ENCODE measurements at places on chromosomes 4 and X.

- DNase-seq, result no peak
Measured at GRCh38 chr4:185931986-185932385, 120.0 kb upstream of the SORBS2 start.

DNA sequence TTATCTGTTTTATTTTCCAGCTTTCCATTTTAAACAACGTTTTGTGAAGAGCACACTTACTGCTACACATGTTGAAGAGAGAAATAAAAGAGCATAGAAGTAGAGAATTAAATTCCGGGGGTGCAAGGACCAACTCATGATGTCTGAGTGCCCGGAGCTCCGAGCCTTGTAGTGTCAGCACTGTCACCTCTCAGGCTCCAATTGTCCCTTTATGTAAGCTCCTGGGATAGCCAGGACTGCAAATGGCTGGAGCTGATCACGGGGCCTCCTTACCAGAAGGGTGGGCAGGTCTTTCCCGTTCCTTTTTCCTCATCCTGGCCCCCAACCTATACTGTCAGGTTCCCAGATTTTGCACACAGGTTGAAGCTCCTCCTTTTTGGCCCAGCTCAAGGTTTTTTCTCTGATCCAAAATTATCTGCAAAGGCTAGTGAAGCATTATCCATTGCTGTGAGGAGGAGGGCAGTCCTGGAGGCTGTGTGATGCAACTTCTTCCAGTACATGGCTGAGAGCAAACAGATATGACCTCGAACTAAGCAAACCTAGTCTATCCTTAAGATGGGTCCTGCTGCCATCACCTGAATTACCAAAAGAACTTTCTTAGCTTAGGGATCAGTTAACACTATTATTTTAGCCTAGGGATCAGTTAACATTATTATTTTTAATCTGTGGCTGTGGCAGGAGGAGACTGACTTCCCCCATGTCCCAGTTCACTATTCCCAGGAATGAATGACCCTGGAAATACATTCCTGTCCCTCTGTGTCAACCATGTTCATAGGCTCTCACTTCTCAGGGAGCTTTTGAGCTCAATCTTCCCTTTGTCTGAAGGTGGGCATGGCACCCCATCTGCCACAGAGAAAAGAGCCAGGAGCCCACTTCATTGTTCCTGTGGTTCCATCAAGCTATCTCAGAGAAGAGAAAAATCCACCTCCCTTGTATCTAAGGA, at the start of gene FGG:
FGG (minus strand) TSS at position 185 of the 943 bp plus-strand sequence; CDS start at position 138, 47 bp downstream.
- no peak for DNase-seq

- DNase-seq, result no peak
Measured at GRCh38 chr4:4655901-4656300, 114.1 kb upstream of the STX18 start.

- no peak for DNase-seq
Measured at GRCh38 chr4:138438608-138439007, 196.5 kb upstream of the SLC7A11 start.

DNA sequence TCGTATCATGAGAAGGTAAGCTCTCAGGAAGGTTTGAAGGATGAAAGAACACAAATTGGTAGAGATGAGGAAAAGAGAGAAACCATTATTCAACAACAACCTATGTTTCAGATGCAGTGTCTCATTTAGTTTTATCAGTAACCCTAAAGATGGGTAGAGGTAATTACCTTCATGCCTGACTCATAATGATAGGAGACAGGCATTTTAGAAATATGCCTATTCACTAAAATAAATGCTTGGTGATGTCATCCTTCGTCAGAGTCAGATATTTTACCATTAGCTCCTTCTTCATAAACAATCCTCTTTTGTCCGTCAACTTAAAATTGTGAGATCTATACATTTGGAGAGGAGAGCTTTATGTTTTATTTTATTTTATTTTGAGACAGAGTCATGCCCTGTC, 21.5 kb upstream of the RNF150 start:
- DNase-seq, result no peak

- no peak for DNase-seq
Measured at GRCh38 chrX:77938083-77938680, 27.7 kb downstream of the ATP7A start.

DNA sequence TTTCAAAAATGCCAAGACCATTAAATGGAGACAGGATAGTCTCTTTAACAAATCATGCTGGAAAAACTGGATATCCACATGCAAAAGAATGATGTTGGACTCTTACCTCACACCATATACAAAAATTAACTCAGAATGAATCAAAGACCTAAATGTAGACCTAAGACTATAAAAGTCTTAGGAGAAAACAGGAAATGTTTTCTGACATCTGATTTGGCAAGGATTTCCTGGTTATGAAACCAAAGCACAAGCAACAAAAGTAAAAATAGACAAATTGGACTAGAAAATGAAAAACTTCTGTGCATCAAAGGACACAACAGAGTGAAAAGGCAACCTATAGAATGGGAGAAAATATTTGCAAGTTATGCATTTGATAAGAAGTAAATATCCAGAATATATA, 37.6 kb downstream of the ARFIP1 start:
- DNase-seq, result no peak

DNA sequence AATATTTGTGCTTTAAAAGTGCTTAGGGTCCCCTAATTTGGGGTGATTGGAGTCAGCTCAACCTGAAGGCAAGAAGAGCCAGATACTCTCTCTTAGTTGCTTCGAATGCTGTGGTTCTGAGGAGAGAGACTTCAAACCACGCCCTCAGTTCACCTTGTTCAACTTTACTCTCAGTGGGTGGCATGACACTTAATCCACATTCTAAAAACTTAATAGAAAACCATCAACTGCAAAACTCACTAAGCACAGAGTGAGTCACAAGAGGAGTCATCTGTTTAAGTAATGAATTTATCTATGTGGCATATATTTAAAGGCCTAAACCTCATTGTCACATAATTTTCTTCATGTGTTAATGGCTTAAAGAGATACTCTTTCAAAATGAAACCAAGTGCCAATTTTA, 99.5 kb upstream of the SLC4A4 start:
- DNase-seq, result no peak

DNA sequence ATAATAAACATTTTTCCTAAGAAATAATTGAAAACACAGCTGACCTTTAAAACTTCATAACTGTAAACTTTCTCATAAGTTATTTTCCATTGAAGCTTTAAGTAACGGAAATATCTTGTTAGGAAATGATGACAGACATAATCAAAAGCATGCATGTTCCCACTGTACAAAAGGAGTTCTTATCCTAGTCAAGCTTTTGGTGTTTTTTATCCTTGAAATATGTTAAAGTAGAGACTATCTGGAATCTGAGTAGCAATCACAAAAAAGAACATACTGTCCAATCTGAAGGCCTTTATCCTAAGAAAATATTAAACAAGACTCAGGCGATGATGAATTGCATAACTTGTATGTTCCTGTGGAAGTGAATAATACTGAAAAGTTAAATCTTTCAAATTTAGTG, 14.4 kb downstream of the GEMIN8 start:
- no peak for DNase-seq

GRCh38 chr4:76525751-76526150, 90.7 kb downstream of the SHROOM3 start:
- no peak for DNase-seq

- no peak for DNase-seq
Measured at GRCh38 chr4:183014361-183015084, 84.5 kb upstream of the WWC2 start.

DNA sequence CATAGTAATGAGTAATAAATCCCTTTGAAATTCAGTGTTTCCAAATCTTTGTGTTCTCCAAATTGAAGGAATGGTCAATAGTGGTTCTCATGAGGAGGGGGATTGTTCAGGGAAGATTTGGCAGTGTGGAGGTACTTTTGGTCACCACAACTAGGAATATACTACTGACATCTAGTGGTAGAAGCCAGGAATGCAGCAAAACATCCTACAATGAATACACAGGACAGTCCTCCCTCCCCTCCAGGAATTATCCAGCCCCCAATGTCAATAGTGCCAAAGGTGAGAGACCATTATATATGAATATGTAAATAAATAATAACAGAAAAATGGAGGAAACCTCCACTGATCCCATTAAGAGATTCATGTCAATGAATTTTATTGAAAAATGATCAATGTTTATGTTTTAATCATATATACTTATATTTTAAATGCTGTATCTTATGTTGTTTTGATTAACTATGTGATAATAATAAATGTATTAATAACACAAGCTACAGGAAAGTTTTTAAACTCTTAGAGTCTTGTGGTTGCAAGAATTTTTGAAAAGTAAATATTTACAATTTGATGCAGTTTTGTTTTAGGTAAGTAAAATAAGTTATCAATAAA, 14.4 kb upstream of the FAM9A start:
- DNase-seq, result no peak

- DNase-seq, result no peak
Measured at GRCh38 chrX:12021698-12022097, 116.6 kb upstream of the FRMPD4 start.

GRCh38 chrX:153708415-153708814, 15.8 kb downstream of the BCAP31 start:
- no peak for DNase-seq

- no peak for DNase-seq
Measured at GRCh38 chr4:146059865-146060264, 115.7 kb upstream of the LSM6 start.

GRCh38 chrX:132153166-132153565, 25.3 kb upstream of the FRMD7 start:
- no peak for DNase-seq

- no peak for DNase-seq
Measured at GRCh38 chr4:156962528-156962974, 9.0 kb downstream of the PDGFC start.

- DNase-seq, result no peak
Measured at GRCh38 chr4:154614306-154614705, 1.9 kb upstream of the FGG start.

DNA sequence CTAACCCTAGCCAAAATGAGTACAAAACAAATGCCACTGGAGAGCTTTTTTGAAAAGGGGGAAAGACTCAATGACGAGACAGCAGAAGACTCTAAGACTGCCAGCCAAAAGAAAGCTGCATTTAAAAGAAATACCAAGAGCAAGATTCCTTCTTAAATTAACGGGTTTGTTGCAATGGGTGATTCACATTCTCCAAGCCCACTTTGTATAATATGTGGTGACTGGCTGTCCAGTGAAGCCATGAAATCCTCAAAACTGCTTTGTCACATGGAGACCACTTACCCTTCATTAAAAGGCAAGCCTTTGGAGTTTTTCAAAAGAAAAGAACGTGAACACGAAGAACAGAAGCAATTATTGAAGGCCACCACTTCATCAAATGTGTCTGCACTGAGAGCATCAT, 68.2 kb downstream of the MRPL1 start:
- DNase-seq, result no peak

- DNase-seq, result no peak
Measured at GRCh38 chr4:4521731-4522130, 20.1 kb downstream of the STX18 start.

DNA sequence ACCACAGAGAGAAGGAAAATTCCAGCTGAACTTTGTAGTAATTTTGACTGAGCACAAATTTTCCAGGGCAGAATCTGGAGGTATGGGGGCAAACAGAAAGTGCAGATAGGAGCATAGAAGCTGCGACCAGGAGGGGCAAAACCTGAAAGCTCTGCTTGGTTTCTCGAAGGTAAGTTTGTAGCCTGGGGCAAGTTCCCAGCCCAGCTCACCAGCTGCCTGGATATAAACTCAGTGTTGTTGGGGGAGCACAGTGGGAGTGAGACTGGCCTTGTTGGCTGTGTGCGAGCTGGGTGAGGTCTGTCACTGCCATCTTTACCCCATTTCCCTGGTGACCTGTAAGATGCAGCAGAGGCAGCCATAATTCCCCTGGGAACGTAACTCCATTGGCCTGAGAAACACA, 213.5 kb upstream of the POF1B start:
- no peak for DNase-seq

DNA sequence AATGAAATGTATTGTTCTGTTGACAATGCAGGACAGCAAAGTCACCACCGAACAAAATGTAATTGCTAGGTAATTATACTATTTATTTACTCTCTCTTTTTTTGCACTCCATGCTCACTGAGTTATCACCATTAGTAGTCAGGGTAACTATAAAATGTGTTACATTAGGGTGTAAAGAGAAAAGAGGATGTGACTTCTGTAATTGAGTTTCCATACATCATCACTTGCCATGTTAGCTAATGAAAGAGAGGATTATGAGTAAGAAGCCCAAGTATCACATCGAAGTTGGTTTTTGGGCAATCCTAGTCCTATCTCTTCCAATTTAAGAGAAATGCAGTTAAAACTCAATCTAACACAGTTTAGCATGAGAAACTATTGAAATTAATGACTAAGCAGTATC, 7.6 kb downstream of the ZXDA start:
- no peak for DNase-seq

- DNase-seq, result no peak
Measured at GRCh38 chrX:32293962-32294700, 917.2 kb downstream of the DMD start.

DNA sequence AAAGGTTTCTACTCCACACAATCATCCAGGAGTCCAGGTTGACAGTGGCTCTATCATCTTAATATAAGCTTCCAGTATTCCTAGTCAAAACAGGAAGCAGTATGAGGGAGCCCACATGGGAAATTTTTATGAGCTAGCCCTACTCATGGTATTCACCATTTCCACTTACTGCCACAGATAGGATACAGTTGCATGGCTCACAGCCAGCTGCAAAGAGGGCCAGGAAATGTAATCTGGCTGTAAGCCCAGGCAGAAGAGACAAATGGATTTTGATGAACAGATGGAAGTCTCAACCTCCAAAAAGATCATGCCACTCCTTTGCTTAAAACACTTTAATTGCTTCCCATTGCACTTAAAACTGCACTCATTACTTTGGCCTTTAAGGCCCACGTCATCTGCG, 150.6 kb downstream of the ADAMTS3 start:
- no peak for DNase-seq

DNA sequence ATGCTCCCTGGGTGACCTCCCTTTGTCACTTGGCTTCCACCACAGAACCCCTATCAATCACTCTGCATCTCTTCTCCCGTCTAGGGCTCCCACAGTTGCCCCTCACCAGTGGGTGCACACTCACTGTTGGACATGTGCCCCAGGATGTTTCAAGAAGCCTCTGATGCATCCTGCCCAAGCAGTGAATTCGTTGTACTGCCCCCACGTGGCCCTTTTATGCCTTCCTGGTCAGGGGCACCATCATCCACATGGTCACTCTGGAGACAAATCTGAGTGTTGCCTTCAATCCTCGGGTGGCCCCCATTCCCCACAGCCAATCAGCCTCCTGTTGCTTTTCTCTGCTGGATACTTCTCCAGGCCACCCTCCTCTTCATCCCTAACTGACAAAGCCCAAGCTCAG, 12.2 kb downstream of the ITIH6 start:
- no peak for DNase-seq

DNA sequence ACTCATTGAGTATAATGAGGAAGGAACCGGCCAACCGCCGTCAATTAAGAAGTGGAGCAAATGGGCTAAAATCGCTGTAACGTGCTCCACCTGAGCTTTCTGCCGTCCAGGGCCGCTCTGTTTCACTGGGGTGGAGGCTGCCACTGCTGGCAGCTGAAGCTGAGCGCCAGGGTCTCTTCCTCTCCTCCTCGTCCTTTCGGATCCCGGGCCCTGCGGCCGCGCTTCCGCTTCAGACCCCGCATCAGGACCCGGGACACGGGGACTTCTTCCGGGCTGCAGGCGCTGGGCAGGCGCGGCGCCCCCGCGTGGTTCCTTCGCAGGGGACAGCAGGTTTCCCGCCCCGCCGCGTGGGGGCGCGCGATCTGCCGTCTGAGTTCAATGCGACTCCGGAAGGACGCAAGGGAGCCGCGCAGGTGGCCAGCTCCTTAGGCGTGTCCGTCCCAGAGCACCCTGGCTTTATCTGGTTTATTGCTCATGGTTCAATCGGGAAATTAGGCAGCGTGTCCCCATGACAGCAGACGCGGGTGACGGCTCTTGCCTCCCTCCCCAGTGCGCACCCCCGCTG, 519.8 kb downstream of the TRIML1 start:
- no peak for DNase-seq
